Left colon (tissue), 2 donors: ENCODE measurements at places on chromosomes 3 and 15.
A peak's percentile ranks its signal among the peaks of the same experiment; 100 is the strongest.

DNA sequence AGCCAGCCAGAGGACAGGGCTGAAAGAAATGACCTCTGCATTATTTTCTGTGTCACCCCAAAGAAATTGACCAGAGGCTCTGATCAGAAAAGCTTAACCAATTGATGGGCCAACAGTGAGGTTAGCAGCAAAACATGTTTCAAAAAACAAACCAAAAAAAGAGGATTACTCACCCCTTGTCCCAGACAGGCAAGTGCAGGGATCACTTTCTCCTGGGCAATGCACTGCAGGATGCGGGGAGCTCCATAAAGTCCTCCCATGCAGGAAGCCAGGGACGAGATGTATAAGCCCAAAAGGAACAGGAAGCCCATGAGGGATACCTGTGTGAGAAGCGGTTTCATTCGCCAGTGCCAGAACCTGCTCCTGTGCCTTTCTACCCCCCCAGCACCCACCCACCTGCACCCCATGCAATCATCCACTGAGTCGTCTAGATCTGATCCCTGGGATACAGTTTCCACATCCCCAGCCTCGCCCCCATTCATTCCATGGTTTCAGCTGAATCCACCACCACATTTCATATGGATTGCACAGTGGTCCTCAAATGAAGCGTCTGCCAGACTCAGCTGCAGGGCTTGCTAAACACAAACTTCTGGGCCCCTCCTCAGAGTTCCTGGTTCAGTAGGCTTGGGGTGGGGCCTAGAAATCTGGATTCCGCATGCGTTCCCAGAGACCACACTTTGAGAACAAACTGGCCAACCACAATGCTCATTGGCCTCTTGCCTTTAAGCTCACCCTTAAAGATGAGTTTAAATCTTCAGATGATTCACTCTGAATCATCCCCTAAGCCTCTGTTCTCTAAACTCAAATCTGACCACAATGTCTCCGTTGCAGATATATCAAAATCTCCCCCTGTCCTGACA is 54.4 kb upstream of the HEG1 start:
- DNase-seq = no peak

GRCh38 chr3:45688194-45688881 is 858 bp upstream of the SACM1L start:
- peak; percentile 40 for DNase-seq

DNA sequence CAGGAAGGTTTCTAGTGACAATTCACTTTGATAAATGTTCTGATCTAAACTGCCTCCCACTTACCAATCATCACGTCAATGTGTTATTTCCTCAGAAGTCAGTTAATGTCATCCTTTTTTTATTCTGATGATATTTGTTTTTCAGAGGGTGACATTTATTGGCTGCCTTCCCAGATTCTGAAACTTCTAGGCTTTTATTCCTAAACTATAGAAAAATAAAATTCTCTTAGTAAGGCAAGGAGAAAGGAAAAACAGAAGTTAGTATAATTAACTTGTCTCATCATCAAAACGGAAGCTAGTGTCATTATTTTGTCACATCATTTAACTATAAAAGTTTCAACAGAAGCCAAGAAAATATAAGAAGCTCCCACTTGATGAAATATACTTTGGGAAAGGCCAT is 100.0 kb upstream of the C3orf80 start:
- no peak for DNase-seq

DNA sequence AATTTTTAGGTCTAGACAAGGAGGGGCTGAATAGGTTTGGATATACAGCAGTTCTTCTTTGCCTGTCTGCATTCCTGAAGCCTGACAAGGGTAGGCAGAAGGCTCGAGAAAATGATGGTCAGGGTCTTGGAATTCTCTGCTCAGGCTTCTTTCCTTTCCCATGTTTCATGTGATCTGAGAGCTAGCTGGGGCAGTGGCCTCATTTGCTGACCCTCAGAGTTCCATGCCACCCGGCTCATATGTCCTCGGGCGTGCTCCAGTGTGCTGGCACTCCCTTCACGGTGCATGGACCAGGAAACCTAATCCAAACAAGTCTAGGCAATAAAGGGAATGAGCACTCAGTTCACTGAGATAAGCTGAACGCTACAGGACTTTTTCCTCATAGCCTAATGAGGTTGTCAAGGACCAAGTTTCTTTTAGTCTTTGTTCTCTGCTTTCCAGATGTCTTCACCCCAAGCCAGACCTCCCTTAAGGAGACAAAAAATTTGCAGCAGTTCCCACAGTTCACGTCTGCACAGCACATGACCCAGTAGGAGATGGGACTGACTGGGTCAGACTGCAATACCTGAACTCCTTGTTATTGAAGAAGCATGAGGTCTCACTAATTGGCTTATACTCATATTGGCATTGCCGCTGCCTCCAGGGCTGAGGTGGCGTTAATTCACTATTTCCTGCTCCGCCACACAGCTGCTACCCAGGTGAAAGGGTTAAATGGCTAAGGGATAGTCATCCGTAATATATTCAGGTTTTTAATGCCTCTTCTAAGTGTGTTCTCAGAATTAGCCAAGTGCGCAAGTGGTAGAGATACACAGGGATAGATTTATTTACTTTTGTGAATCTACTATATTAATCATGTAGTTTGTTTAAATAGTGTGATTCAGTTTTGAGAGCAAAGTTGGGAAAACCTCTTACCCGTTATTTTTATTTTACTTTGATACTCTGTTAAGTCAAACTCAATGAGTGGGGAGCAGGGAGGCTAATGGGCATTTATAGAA is 15.3 kb upstream of the RTP4 start:
- DNase-seq = peak; percentile 53

GRCh38 chr3:124346487-124346886 is 354.6 kb upstream of the ROPN1 start:
- DNase-seq = no peak

- no peak for DNase-seq
These were observed 234.8 kb upstream of the NR2E3 start for GRCh38 chr15:71575474-71576045.

DNA sequence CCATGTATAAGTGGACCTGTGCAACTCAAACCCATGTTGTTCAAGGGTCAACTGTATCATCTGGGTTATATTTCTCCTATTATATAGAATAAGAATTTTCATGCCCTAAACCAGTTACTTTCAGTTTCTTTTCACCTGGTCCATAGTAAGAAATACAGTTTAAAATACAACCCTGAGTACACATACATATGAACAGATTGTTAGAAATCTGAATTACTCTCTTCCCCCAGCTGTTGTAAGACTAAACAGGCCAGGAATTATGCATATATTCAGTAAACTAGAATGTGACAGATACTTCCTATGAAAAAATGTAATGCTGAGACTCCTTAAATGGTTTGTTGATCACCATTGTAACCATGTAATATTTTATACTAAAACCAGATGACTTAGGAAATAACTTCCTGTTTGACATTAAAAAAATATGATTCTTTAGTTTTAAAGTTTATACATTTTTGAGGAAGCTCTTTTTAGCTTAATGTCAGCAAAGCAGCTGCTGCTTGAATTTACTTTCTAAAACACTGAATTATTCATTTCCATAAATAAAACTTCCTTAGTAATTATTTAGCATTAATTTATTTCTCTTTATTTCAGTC is 52.5 kb upstream of the ZCWPW2 start:
- DNase-seq = no peak

DNA sequence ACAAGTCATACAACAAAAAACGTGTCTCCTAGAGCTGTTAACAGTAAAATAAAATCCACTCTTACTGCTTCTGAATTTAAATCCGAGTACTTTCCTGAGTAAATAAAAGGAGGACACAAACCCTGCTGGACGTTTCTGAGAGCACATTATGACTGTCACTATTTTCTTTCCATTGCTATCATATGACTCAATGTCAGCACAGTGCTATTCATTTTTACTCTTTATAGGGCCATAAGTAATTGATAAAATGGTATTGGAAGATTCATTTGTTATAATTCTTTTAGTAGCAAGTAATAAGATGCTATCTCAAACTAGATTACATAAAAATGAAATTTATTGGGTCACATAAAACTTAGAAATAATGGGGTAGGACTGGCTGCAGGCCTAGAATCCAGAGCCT is 68.6 kb downstream of the ALCAM start:
- DNase-seq = no peak

DNA sequence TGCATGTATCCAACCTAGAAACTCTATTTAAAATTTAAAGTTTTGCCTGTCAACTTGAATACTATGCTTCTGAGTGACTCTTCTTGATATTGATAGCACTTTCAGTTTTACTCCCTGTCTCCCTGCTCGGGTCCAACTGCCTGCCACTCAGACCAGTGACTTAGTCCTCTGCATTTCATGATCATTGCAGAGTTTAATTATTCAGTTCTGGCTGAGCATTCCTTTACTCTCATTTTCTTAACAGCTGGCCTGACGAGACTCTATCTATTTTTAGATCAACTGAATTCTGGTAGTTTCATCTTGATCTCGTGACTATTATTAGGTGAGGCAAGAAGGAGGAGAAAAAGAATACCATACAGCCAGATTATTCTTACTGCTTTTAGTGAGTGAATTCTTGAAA is 617.4 kb downstream of the SI start:
- DNase-seq = no peak

DNA sequence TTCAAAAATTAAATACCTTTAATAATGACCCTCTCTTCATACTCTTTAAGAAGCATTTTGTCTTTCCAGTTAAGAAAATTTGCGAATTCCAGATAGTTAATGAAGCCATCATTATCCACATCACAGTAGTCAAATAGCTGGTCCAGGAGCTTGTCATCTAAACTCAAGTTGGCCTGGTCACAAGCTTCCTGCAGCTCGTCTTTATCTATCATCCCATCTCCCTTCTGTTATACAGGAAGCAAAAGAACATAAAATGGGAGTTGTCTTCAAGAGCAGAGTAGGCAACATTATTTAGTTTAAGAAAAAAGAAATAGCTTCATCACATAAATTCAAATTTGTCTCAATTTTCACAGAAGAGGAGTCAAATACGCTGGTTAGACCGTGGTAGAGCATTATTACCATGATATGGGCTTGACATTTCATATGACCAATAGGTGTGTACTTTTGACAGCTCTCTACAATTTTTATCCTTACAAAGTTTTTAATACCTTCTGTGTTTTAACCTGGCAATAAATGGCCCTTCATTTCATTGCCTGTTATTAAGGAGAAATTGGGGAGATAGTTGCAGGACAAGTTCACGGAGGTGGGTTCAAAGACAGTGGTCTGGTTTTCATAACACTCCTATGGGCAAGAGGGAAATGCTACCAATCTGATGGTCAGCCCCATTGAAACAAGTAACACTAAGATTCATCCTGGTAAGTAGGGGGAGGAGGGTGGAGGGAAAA is 45.4 kb downstream of the EFHB start:
- DNase-seq = no peak

DNA sequence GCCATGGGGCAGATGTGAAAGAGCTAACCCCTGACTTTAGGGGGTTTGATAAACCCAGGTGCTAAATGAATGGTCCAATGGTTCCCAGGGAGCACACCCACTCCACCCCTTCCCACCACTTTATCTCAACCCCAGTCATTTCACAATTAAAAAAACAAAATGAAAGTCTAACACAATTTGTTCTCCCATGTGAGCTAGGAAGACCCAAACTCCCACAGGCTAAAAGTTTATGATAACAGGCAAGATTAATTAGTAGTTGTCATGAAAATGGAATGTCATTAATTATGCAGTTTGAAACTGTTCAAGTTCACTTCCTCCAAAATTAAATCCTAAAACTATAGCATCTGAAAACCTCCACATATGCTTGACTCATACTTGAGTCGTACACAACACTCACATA is 63.3 kb upstream of the TPM1 start:
- DNase-seq = no peak

- peak; percentile 83 for DNase-seq
These were observed 88.8 kb upstream of the HES1 start for GRCh38 chr3:194046995-194047645.

GRCh38 chr3:15055019-15055557 is 10.0 kb downstream of the MRPS25 start:
- DNase-seq = peak; percentile 17

GRCh38 chr3:100580147-100580546 is 29.3 kb upstream of the ADGRG7 start:
- DNase-seq = no peak

GRCh38 chr3:131349946-131350347 is 31.6 kb upstream of the NUDT16 start:
- no peak for DNase-seq

- DNase-seq = no peak
These were observed 87.9 kb downstream of the ZNF609 start for GRCh38 chr15:64548235-64548634.

DNA sequence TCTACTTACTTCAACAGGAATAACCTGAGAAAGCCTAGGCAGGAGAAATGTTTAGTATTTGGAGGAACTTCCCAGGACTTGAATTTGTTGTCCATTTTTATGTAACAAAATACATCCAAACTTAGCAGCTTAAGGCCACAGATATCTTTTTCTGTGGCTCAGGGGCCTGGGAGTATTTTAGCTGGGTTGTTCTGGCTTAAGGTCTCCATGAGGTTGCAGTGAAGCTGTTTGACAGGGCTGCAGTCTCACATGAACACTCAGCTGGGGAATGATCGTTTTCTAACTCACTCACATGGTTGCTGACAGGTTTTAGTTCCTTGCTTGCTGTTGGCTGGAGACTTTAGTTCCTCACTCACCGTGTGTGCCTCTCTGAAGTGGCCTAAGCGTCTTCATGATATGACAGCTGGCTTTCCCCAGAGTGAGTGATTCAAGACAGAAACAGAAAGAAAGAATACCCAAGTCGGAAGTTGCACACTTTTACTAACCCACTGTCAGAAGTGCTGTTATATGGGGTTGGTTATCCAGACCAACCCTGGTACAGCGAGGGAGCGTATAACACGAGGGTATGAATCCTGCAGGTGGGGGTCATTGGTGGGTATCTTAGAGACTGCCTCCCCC is 229.7 kb upstream of the TBL1XR1 start:
- DNase-seq = no peak

DNA sequence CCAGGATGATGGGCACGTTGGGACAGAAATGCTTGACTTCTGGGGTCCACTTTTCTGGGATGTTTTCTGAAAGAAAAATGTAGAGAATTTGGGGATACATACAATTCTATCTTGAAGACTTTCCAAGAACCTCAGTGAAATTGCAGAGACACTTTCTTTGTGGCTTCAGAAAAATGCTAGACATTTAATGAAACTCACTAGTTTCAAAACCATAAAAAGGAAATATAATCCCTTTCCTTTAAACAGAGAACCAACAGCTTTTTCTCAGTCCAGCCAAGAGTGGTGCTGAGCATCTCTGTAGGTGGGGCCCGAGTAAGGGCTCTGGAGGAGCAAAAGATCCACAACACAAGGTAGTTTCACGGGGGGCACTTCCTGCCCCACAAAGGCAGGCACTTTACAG is 4.4 kb upstream of the GPX1 start:
- no peak for DNase-seq

GRCh38 chr3:123733805-123734526 is 149.1 kb upstream of the HACD2 start:
- no peak for DNase-seq
